Hematopoietic multipotent progenitor cell treated with erythropoietin and hydrocortisone succinate and interleukin-3 and kit ligand, for 15 days (in vitro differentiated cells): ENCODE measurements at places on chromosomes 13 and 19.
A peak's percentile ranks its signal among the peaks of the same experiment; 100 is the strongest.

- DNase-seq = no peak
Observed at GRCh38 chr19:50916069-50916468, 4.9 kb upstream of the KLK4 start.

- DNase-seq = no peak
Observed at GRCh38 chr19:13070425-13071140, 32.1 kb downstream of the LYL1 start.

GRCh38 chr13:42078128-42078808 is 29.8 kb downstream of the DGKH start:
- peak; percentile 35 for DNase-seq

- no peak for DNase-seq
Observed at GRCh38 chr13:98504029-98504351, 72.9 kb downstream of the STK24 start.

DNA sequence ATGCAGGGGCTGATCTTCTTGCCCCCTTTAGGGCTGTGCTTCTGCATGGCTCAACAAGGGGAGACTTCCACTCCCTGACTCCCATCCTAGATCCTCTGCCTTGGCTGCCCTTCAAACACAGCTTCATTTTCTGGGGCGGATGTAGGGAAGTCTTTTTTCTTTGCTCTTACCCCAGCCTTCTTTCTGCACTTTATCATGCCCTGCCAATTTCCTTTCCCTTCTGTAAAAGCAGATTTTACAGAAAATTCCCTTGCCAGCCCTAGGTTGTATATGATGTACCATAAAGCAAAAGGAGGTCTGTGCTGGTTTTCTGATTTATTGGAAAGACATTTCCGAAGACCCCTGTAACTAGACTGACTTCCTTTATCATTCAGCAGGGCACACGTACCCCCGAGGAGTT is 283.4 kb downstream of the SHISA2 start:
- no peak for DNase-seq

- DNase-seq = no peak
Observed at GRCh38 chr19:12784871-12785430, 6.3 kb upstream of the JUNB start.

DNA sequence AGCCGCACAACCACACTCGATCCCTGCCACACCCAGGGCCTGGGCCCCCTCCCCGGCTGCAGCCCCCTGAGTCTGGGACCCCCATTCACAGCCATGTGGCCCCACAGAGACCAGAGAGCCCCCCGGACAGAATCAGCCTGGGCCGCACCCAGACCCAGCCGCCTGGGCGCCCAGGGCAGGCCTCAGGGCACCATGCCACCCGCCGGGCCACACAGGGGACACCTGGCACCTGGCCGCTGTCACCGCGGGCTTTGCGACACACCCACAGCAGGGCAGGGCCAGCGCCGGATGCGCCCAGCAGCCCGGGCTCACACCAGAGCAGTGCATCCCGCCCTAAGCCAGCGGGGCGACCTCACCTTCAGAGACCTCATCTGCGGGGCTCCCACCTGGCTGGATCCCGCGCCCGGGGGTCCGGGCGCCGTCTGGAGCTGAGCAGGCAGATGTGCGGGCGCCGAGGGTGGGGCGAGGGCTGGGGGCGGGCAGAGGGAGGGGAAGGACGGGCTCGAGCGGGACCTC is 443 bp downstream of the TBXA2R start:
- DNase-seq = no peak

- no peak for DNase-seq
Observed at GRCh38 chr13:25267715-25268114, 19.6 kb downstream of the MTMR6 start.
